Neural progenitor cell (in vitro differentiated cells): ENCODE measurements at places on chromosomes 12 and 14. TPM values are rescaled to one million over a fixed set of nuclear protein-coding genes. Genes with fewer than 3 reads are reported as not detected.
A peak's percentile ranks its signal among the peaks of the same experiment; 100 is the strongest.

DNA sequence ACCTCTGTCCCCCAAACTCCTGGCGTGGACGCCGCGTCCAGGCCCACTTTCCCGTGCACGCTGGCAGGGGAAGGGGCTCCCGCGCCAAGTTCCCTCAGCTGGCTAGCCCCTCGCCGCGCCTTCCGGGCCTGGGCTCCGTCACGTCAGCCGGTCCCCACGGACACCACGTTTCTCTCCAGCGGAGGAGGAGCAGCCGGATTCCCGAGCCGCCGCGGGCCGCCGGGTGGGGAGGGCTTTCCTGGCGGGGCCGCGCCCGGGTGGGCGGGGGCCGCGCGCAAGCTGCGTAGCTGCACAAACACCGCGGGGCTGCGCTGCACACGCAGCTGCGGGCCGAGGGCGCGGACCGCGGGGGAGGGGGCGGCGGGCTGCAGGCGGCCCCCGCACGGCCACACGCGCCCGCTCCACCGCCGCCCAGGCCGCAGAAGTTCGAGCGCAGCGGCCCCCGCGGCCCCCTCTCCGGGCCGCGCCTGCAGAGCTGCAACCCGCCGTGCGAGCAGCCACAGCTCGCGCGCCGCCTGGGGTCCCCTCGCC is 45.1 kb upstream of the PNMA1 start:
- H3K27ac ChIP-seq: no peak overlapping the region
- no peaks in the 10 kb centered on the region for H3K36me3 ChIP-seq
- peaks cover 64% of the 10 kb centered on the region for H3K27me3 ChIP-seq
- peak overlapping the region; percentile 77 for H3K4me3 ChIP-seq
- peaks cover 15% of the 10 kb centered on the region for H3K4me1 ChIP-seq

- DNase-seq: no peak
- H3K27ac ChIP-seq: no peak overlapping the region
- H3K4me3 ChIP-seq: no peak overlapping the region
- no peaks in the 10 kb centered on the region for H3K36me3 ChIP-seq
- H3K27me3 ChIP-seq: no peaks in the 10 kb centered on the region
Measured at GRCh38 chr14:62722406-62722805, 322.9 kb downstream of the KCNH5 start.

DNA sequence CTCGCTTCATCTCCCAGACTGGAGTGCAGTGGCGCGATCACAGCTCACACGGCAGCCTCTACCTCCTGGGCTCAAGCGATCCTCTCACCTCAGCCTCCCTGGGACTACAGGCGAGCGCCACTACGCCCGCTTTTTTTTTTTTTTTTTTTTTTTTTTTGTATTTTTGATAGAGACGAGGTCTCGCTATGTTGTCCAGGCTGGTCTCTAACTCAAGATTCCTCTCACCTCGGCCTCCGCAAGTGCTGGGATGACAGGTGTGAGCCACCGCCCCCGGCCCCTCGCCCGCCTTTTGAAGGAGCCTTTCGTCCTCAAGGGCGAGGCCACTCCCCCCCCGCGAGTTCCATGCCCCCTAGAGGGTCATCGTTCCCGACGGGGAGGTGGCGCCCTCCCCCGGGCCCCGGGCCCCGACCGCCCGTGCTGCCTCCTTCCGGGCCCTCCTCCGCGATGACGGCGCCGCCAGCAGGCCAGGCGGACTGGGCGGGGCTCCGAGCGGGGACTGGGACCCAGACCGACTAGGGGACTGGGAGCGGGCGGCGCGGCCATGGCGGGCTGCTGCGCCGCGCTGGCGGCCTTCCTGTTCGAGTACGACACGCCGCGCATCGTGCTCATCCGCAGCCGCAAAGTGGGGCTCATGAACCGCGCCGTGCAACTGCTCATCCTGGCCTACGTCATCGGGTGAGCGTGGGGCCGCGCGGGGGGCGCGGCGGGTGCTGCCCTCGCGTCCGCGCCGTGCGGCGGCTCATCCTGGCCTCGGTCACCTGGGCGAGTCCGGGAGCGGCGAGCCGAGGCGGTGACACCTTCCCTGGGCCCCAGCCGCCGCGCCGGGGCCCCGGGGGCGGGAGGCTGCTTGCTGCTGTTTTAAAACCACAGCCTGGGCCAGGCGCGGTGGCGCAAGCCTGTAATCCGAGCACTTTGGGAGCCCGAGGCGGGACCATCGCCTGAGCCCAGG is at the start of gene P2RX4:
TSS of gene P2RX4 (plus strand) at position 506 of the 949 bp plus-strand sequence. CDS start at position 542, 36 bp downstream.
- peak within 1 kb of the TSS; percentile 74 for H3K4me3 ChIP-seq
- no peaks in the 10 kb centered on the region for H3K36me3 ChIP-seq
- peak; percentile 90 for DNase-seq
- no peaks in the 10 kb centered on the region for H3K4me1 ChIP-seq

GRCh38 chr14:55684956-55685584 is 105.1 kb downstream of the KTN1 start:
- no peak for DNase-seq
- H3K36me3 ChIP-seq: peaks cover 29% of the 10 kb centered on the region
- no peak overlapping the region for H3K27ac ChIP-seq

GRCh38 chr12:111102102-111102739 is 181.8 kb upstream of the MYL2 start:
- no peak for DNase-seq
- no peak overlapping the region for H3K27ac ChIP-seq
- H3K36me3 ChIP-seq: no peaks in the 10 kb centered on the region

DNA sequence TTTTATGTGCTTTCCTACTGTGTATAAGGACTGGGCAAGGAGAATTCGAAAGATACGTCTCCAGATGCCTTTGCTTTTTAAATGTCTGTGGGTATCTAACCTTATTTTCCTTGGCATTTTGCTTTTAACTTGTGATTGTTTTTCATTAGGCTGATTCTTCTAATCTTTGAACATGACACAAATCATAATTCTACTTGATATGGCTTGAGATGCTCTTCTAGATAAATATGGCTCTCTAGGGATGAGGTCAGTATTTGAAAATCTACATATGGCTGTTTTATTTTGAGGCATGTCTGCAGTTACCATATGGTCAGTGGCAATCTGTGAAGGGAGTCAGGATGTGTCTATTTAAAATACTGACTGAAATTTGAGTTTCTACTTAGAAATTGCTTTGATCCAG is 139.2 kb downstream of the SLC2A13 start:
- no peaks in the 10 kb centered on the region for H3K36me3 ChIP-seq
- no peaks in the 10 kb centered on the region for H3K4me1 ChIP-seq
- H3K27me3 ChIP-seq: no peaks in the 10 kb centered on the region
- H3K27ac ChIP-seq: no peak overlapping the region
- H3K4me3 ChIP-seq: no peak overlapping the region

GRCh38 chr12:49219417-49220026 is 30.6 kb upstream of the TUBA1A start:
- no peak overlapping the region for H3K27ac ChIP-seq
- no peak overlapping the region for H3K4me3 ChIP-seq
- H3K4me1 ChIP-seq: peaks cover 28% of the 10 kb centered on the region
- no peak for DNase-seq
- H3K27me3 ChIP-seq: no peaks in the 10 kb centered on the region

- DNase-seq: no peak
- H3K36me3 ChIP-seq: no peaks in the 10 kb centered on the region
- H3K27me3 ChIP-seq: no peaks in the 10 kb centered on the region
- no peak overlapping the region for H3K27ac ChIP-seq
- no peak overlapping the region for H3K4me3 ChIP-seq
Measured at GRCh38 chr12:132568826-132569480, 41.4 kb downstream of the LRCOL1 start.

OTX2 gene
- 453 and 513 TPM in 2 replicates for total RNA-seq

- peaks cover 21% of the 10 kb centered on the region for H3K4me1 ChIP-seq
- DNase-seq: no peak
- H3K36me3 ChIP-seq: no peaks in the 10 kb centered on the region
- H3K4me3 ChIP-seq: peak overlapping the region; percentile 72
Measured at GRCh38 chr12:53097207-53097563, 282 bp upstream of the IGFBP6 start.

GRCh38 chr12:118455327-118455726 is 79.0 kb downstream of the SUDS3 start:
- no peak overlapping the region for H3K27ac ChIP-seq
- H3K4me1 ChIP-seq: no peaks in the 10 kb centered on the region
- DNase-seq: no peak
- H3K4me3 ChIP-seq: no peak overlapping the region
- no peaks in the 10 kb centered on the region for H3K36me3 ChIP-seq

WNT5B gene
- 43.7 and 73.8 TPM in 2 replicates for total RNA-seq

DNA sequence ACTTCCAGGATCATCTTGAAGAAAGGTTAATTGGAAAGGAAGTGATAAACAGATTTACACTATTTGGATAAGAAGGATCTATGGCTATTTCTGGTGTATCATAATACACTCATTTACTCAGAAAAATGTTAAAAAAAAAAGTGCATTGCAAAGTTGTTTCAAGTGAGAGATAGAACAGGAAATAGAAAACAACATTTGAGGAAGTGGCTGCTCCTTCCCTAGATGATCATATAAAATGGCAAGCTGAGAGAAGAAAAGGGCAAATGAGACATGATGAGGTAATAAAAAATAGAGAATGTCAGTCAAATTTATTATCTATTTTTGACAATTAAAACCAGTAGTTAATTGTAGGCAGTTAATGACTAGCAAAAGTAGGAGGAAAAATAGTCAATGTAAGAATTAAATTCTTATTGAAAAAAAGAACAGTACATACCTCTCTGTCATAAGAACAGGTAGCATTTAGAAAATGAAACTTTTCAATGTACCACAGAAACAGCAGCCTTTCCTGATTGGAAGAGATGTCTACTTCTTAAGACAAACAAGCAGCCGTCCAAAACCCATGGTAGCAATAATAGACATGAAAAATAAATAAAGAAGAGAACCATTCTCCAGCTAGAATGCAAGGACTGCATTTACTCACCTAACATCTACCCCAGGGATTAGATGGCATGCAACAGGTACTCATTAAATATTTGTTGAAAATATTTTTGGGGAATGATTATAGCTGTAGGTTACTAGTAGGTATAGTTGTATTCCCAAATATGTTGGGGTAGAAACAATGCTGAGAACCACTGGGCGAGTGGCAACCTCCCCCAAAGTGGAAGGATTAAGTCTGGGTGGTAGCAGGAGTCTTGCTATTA is 63.9 kb upstream of the GRIP1 start:
- no peaks in the 10 kb centered on the region for H3K36me3 ChIP-seq
- H3K27me3 ChIP-seq: no peaks in the 10 kb centered on the region
- no peak for DNase-seq
- no peak overlapping the region for H3K4me3 ChIP-seq
- no peak overlapping the region for H3K27ac ChIP-seq

DNA sequence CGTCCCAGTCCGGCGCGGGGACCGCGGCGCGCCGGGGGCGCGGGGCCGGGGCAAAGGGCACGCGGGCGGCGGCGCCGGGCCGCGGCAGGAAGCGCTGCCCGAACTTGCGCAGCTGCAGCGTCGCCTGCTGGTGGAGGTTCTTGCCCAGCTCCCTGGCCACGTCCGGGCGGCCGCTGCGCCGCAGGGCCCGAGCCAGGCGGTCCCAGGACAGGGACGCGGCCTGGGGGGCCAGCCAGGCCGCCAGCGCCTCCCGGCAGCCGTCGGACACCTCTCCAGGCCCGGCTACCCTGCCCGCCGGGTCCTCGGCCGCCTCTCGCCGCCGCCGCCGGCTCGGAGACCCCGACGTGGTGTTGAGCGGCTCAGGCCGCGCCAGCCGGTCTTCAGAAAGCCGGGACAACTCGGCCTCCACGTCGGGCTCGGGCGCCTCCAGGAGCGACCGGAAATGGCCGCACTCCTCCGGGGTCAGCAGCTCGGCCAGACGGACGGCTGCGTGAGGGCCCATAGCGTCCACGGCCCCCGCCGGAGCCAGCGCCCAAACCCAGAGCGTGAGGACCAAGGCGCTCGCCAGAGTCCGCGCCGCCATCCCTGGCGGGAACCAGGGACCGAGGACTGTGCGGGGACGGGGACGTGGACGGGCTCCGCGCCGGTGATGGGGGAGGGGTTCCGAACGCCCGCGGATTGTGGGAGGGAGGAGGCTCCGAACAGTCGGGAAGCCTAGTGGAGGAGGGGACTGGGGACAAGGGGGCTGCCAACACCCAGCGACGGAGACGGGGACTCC is 34.0 kb downstream of the FIGNL2 start:
- H3K4me1 ChIP-seq: no peaks in the 10 kb centered on the region
- no peak overlapping the region for H3K27ac ChIP-seq
- H3K36me3 ChIP-seq: no peaks in the 10 kb centered on the region
- H3K27me3 ChIP-seq: peaks cover 31% of the 10 kb centered on the region

- H3K36me3 ChIP-seq: no peaks in the 10 kb centered on the region
- no peaks in the 10 kb centered on the region for H3K4me1 ChIP-seq
- H3K27ac ChIP-seq: no peak overlapping the region
- H3K4me3 ChIP-seq: no peak overlapping the region
- no peak for DNase-seq
Measured at GRCh38 chr12:27345376-27345775, 12.7 kb downstream of the BMAL2 start.

WSCD2 gene
- total RNA-seq: 3.0 and 6.6 TPM in 2 replicates

GRCh38 chr14:54189748-54190354 is 207.0 kb upstream of the CDKN3 start:
- no peaks in the 10 kb centered on the region for H3K27me3 ChIP-seq
- H3K4me3 ChIP-seq: no peak overlapping the region
- peaks cover 4% of the 10 kb centered on the region for H3K4me1 ChIP-seq
- H3K27ac ChIP-seq: no peak overlapping the region
- DNase-seq: no peak

GRCh38 chr12:2242216-2242615 is 189.4 kb downstream of the CACNA1C start:
- H3K27me3 ChIP-seq: no peaks in the 10 kb centered on the region
- H3K27ac ChIP-seq: no peak overlapping the region
- no peak for DNase-seq
- H3K4me1 ChIP-seq: peaks cover 47% of the 10 kb centered on the region
- no peaks in the 10 kb centered on the region for H3K36me3 ChIP-seq
- no peak overlapping the region for H3K4me3 ChIP-seq

DNA sequence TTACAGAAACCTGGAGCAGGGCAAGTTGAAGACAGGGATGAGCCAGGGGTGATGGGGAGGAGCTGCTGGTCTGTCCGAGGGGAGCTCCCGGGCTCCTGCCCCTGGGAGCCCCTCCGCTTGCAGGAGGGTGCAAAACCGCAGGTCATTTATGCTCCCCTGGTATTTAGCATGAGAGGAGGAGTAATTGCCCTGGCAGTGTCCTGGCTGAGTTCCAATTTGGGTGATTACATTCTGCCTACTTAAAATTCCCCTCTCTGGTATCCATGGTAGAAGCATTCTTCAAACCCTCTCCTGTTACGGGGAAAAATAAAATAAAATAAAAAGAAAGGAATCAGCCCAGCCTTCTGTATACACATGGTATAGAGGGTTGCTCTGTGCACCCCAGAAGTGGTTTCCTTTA is 61.7 kb upstream of the VRK1 start:
- DNase-seq: no peak
- H3K27ac ChIP-seq: no peak overlapping the region
- H3K4me3 ChIP-seq: no peak overlapping the region
- peaks cover 1% of the 10 kb centered on the region for H3K27me3 ChIP-seq
- H3K36me3 ChIP-seq: no peaks in the 10 kb centered on the region
- peaks cover 16% of the 10 kb centered on the region for H3K4me1 ChIP-seq

PLEKHD1 gene
- not detected in 2 replicates for total RNA-seq

- H3K27me3 ChIP-seq: no peaks in the 10 kb centered on the region
- no peak overlapping the region for H3K27ac ChIP-seq
- no peak for DNase-seq
- peaks cover 25% of the 10 kb centered on the region for H3K4me1 ChIP-seq
- no peaks in the 10 kb centered on the region for H3K36me3 ChIP-seq
Measured at GRCh38 chr14:104388011-104388521, 191.5 kb upstream of the C14orf180 start.
